Mucosa of descending colon (tissue), 3 donors: ENCODE measurements at places on chromosomes 12 and 14. TPM values are rescaled to one million over a fixed set of nuclear protein-coding genes. Genes with fewer than 3 reads are reported as not detected.
A peak's percentile ranks its signal among the peaks of the same experiment; 100 is the strongest.

PMEL gene
- 1.3 TPM for total RNA-seq

GNG2 gene
- 16.6 TPM for total RNA-seq

DNA sequence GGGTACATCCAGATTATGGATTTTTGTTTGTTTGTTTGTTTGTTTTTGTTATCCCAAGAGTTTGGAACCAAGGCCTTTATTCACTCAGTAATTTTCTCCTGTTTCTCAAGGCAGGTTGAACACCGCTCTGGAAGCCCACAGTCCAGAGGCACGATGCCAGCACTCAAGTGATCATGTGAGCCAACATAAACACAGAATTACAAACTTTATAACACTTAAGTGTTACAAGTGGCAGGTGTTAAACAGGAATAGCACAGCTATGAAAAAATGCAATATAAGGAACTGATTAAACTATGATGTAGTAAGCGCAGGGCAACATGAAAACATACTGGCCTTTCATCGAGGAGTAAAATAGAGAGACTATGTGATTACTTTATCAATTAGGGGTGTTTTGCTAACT lies 1885.8 kb upstream of the SEL1L start:
- DNase-seq = peak; percentile 69

DNA sequence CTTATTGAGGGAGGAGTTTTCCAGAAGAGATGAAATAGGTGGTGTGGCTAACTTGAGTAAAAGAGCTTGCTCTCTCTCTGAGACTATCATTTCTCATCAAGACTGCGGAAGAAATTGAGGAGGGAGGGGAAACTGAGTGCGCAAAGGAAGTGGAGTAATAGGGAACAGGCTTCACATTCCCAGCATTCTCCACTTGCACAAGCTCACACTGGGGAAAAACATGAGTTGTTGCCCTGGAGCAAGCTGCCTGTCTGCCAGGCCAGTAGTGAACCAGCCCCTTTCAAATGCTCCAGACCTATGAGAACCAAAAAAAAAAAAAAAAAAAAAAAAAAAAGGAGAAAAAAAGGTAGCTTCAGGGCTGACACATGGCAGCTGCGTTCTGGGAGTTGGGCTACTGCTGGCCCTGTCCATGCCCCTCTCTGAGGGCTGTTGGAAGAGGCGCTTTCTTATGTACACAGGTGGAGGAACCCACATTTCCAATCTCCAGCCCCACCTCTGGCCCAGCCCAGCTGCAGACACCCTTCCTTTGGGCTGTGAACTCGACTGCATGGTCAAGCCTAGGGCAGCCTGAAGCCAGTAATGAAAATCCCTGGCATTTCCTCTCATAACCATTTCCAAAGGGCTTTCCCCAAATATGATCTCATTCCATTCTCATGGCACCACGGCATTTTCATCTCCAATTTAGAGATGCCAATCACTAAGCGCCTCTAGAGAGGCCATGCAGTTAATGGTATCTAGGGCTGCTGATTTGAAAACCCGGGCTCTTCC lies 32.5 kb upstream of the EMP1 start:
- DNase-seq = no peak

DNA sequence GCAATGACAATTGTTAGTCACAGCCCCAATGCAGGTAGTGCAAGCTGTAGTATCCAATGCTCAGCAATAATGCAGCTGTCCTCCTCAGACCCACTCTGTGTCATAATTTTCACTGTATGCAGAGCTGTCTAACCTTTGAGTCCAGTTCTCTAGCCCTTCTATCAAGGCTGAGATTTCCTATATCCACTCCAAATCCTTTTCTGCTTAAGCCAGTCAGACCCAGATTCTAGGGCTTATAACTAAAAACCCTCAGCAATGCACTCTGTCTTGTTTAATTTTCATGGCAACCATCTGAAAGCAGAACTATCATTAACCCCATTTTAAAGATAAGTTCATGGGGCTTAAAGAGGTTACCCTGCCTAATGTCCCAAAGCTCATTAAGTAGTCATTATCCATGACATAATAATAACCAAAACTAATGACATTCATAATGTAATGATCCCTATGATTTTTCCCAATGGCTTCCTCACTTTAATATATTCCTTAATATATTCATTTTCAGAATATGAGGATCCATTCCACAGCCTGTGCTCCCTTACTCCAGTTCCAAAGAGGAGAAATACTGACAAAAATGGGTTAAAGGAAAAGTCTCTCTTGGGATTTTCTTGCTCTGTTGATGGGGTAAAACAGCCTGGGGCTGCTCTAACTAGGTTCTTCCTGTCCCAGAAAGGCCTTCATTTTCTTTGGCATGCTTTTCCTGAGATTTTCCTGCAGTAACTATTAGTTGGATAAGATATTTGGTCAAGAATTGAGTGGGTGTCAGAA lies 29.5 kb downstream of the TXNDC16 start:
- no peak for DNase-seq
